ENCODE measurements at places on chromosomes 2 and 18. TPM values are rescaled to one million over a fixed set of nuclear protein-coding genes. Genes with fewer than 3 reads are reported as not detected.

CHST9 gene
- not detected for total RNA-seq

FZD7 gene
- 0.58 TPM for total RNA-seq

DYNAP gene
- not detected for total RNA-seq

POTEJ gene
- total RNA-seq: not detected

ZNF804A gene
- not detected for total RNA-seq

INHBB gene
- total RNA-seq: not detected

ELOA2 gene
- total RNA-seq: not detected

C18orf54 gene
- 9.9 TPM for total RNA-seq

UGT1A10 gene
- not detected for total RNA-seq

CCDC195 gene
- total RNA-seq: not detected

GPR17 gene
- total RNA-seq: not detected

CDK5R2 gene
- not detected for total RNA-seq

PCARE gene
- not detected for total RNA-seq

EVX2 gene
- not detected for total RNA-seq

C2orf92 gene
- 7.4 TPM for total RNA-seq

NPHP1 gene
- 2.2 TPM for total RNA-seq

SFT2D3 gene
- total RNA-seq: 2.8 TPM

AGAP1 gene
- 2.2 TPM for total RNA-seq

SPC25 gene
- 38.4 TPM for total RNA-seq

AGPS gene
- total RNA-seq: 58.7 TPM

MYOM1 gene
- total RNA-seq: 0.95 TPM

DNAH7 gene
- total RNA-seq: not detected

ARHGAP28 gene
- not detected for total RNA-seq

EMX1 gene
- not detected for total RNA-seq

TSGA10 gene
- total RNA-seq: 9.4 TPM

MPV17 gene
- total RNA-seq: 93.4 TPM
